ENCODE measurements at places on chromosomes 12 and 14. TPM values are rescaled to one million over a fixed set of nuclear protein-coding genes. Genes with fewer than 3 reads are reported as not detected.

GRCh38 chr12:22100958-22101748, 55.1 kb downstream of the CMAS start:
- DNase-seq, result peak; percentile 38

- DNase-seq, result no peak
These were observed 14.5 kb upstream of the FBRSL1 start for GRCh38 chr12:132475304-132476037.

GRCh38 chr12:70849265-70849960, 71.1 kb downstream of the PTPRR start:
- DNase-seq, result peak; percentile 46

STAB2 gene
- polyA plus RNA-seq, result not detected

- DNase-seq, result no peak
These were observed 15.4 kb downstream of the TMEM52B start for GRCh38 chr12:10194160-10194670.

DNA sequence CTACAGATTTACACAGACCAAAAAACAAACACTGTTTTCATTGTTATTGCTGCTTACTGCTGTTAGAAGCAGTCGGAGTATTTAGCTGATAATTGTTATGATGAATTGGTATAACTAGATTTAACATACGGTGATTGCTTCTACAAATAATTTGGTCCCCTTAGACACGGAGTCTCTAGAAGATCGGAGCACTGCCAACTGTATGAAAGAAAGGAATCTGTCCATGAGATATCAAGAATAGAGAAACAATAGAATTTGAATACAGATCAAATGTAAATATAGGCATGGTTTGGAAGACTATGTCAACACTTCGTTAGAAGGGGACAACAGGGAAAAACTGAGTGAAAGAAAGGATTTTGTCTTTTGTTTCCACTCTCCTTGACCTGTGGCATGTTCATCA, 110.9 kb downstream of the PPP2R5E start:
- no peak for DNase-seq

- DNase-seq, result no peak
These were observed 63.7 kb downstream of the DIP2B start for GRCh38 chr12:50568338-50569091.

- no peak for DNase-seq
These were observed 74.7 kb downstream of the RPS6KA5 start for GRCh38 chr14:90985601-90986242.

GRCh38 chr14:88249266-88249665, 73.8 kb downstream of the KCNK10 start:
- peak; percentile 3 for DNase-seq

DNA sequence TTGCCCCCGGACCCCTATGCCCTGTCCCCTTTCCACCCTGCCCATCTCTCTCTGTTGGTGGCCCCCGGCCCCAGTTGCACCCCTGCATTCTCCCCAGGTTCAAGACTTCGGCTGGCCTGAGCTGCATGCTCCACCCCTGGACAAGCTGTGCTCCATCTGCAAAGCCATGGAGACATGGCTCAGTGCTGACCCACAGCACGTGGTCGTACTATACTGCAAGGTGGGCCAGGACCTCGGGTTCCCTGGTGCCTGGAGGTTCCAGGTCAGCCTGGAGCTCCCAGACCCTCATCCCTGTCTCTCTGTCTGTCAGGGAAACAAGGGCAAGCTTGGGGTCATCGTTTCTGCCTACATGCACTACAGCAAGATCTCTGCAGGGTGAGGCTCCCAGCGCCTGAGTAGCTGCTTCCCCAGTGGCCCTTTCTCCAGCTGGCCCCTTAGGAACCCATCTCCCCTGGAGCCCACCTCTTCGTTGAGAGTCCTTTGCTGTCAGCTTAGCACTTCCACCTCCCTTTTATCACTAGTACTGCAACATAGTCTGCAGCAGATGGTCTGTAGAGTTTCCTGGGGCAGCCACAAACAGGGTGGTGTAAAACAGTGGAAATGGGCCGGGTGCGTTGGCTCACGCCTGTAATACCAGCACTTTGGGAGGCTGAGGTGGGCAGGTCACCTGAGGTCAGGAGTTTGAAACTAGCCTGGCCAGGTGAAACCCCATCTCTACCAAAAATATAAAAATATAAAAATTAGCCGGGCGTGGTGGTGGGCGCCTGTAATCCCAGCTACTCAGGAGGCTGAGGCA, 5.8 kb downstream of the TNS2 start:
- no peak for DNase-seq

GRCh38 chr12:91672130-91672529, 473.5 kb downstream of the BTG1 start:
- no peak for DNase-seq

DNA sequence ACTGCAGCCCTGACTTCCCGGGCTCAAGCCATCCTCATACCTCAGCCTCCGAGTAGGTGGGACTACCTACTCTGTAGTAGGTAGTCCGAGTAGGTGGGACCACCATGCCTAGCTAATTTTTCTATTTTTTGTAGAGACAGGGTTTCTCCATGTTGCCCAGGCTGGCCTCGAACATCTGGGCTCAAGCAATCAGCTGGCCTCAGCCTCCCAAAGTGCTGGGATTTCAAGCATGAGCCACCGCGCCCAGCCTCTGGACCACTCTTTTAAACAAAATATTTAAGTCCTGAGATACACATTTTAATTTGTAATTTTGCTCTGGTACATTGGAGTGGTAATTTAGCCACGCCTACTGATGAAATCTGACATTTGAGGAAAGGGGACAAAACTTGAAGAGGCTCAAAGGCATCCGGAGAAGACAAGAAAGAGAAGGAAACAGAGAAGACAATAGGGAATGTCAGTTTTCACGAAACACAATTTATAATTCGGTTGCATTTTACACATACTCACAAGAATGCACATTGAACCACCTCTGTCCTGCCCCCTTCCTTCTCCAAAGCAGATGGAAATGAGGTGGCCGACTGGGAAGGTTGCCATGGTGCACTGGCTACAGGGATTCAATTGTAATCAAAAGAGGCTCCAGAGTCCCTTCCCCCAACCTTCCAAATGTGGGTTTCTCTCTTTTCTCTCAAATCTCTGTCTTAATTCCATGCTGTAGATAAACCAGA, 9.7 kb upstream of the TUBA1A start:
- no peak for DNase-seq

GRCh38 chr12:93094988-93095737, 166.1 kb upstream of the EEA1 start:
- no peak for DNase-seq

MYL6 gene
- polyA plus RNA-seq, result 2,556 TPM

GRCh38 chr12:108563804-108564151, 1.4 kb downstream of the ISCU start:
- no peak for DNase-seq

DNA sequence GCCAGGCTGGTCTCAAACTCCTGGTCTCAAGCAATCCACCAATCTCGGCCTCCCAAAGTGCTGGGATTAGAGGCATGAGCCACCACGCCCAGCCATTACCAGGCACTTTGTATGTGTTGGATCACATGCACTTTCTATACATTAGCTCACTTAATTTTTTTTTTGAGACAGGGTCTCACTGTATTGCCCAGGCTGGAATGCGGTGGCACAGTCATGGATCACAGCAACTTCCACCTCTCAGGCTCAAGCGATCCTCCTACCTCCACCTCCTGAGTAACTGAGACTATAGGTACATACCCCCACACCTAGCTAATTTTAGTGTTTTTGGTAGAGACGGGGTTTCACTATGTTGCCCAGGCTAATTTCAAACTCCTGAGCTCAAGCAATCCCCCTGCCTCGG, 203.0 kb upstream of the MYL2 start:
- DNase-seq, result no peak

CLEC4A gene
- 4.0 TPM for polyA plus RNA-seq

GRCh38 chr12:113293100-113293499, 41.8 kb downstream of the SLC8B1 start:
- no peak for DNase-seq

All from small intestine (tissue), 16 donors.